ENCODE measurements at places on chromosomes 7 and 10.

DNA sequence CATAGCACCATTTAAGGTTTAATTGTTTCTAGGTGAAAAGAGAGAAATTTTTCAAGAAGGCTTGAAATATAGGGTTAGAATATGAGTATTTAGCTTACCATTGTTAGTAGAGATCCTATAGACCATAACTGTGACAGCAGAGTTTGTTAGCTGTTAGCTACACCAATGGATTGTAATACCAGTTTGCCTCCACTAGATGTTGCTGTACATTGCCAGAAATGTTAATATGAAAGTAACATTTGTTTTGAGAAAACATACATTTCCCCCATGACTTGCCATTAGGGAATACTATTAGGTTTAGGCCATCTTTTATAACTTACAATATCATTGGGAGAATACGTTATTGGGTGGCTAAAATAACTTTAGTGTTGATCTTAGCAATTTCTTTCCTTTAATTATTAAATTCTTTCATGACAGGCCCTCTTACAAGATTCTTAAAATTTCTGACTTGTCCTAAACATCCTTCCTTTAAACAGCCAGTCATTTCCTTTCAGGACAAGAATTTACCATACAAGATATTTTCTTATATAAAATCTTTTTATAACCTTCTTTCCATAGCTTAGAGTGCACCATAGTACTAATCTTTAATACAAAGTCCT is 39.5 kb downstream of the ZNF117 start:
- no peak for DNase-seq

GRCh38 chr7:128888756-128889095 is 21.8 kb downstream of the KCP start:
- DNase-seq: no peak

GRCh38 chr7:96315125-96315512 is 6.8 kb downstream of the SLC25A13 start:
- DNase-seq: no peak

DNA sequence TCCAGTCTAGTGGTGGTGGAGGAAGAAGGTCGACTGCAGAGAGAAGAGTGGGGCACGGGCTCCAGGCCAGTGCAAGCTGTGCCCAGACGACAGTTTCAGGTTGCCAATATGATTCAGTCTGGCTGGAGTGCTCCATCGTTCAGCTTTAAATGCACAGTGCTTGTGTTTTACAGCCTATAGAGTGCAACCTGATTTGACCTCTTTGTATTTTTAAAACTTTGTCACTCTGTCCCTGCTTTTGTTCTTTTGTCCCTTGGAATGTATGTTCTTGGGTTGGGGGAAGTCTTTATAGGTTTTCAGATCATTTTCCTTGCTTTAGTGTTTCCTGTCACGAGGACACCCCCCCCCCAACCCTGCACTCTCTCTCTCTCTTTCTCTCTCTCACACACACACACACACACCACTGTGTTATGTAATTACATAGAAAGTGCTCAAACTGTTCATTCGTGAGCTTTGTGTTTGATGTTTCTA is 198.0 kb downstream of the CAMK1D start:
- no peak for DNase-seq

- DNase-seq: no peak
Measured at GRCh38 chr10:70465278-70465677, 13.3 kb upstream of the PALD1 start.

- DNase-seq: no peak
Measured at GRCh38 chr7:133530682-133531081, 277.8 kb downstream of the EXOC4 start.

All from activated naive CD4-positive, alpha-beta T cell treated with anti-CD3 and anti-CD28 coated beads, Interleukin-2, amount 50 U/mL, for 16 hours (primary cell).